Thoracic aorta (tissue), 2 donors: ENCODE measurements at places on chromosomes 2 and 18.

- no peak for DNase-seq
These were observed 1154.5 kb upstream of the CHAC2 start for GRCh38 chr2:52613064-52613463.

DNA sequence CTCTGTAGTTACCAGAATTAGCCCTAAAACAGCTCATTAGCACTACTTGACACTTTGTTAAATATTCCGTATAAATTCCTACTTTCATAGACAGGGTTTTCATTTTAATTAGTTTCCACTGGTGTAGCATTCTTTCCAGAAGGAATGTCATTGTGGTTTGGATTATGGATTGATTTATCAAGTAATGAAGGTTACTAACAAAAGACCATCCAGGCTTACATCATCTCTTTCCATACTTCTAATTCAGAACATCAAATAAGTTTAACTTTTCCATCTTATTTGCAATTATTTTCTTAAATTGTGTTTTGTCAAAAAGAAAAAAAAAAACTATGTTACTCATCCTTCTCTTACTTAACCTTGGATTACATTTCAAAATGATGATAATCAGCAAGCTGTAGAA, 231.8 kb upstream of the SPOPL start:
- DNase-seq = no peak

DNA sequence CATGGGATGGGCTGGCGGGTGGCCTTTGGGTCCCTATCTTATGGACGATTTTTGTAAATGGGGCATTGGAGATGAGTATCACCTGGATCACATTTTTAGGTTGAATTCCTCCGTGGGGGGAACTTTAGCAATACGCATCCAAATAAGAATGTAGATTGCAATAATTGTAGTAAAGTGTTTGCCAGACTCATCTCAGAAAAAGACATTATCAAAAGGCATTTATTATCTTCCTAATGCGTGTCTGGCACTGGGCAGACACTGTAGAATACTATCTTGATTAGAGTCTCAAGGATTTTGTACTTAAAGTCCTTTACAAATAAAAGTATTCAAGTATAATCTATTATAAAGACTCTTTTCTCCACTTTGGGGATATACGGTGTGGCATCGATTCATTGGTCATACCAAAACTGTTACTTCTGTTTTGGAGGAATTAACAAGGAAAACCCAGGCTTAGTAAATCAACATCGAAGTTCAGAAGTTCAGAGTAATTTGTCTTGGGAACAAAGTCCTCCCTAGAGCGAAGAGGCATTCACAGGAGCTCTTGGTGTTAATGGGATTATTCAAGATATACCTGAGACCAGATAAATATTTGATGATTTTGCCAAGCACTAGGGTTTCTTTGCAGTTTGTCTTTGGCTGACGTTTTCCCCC, 578 bp upstream of the ACKR3 start:
- no peak for DNase-seq

- no peak for DNase-seq
These were observed 1009.9 kb upstream of the CNTNAP5 start for GRCh38 chr2:123015186-123015585.

DNA sequence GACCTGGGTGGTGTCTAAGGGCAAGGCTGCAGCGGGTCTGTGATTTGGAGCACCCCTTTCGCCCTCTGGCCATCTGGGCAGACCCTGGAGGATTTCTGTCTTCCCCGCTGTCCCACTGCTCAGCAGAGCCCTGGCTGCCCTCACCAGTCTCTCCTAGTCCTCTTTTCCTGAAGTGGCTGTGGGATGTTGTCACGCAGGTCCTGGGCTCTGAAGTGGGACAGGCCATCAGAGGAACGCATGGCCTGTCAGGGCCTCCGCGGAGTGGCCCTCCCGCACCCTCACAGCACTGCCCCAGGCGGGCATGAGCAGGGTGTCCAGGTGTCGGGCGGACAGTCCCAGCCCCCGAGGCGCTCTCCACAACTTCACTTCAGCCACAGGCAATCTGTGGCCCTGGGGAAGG, 1.1 kb upstream of the TMEM185B start:
- DNase-seq = no peak

DNA sequence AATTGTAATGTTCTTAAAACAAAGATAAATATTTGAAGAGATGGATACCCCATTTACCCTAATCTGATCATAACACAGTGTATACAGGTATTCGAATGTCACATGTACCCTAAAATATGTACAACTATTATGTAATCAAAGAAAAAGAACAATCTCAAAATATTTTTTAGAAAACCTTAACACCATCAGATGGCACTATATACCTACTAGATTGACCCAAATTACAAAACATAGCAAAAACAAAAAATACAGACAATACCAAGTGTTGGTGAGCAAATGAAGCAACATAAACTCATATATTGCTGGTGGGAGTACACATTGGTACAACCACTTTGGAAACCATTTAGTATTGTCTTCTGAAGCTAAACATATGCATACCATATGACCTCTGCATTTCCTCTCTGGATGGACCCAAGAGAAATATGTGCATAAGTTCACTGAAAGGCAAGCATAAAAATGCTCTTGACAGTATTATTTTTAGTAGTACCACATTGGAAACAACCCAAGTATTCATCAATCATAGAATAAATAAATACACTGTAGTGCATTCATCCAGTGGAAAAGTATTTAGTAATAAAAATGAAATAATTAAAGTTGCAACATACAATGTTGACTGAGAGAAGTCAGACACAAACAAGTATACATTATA, 55.8 kb downstream of the GDF7 start:
- DNase-seq = no peak

DNA sequence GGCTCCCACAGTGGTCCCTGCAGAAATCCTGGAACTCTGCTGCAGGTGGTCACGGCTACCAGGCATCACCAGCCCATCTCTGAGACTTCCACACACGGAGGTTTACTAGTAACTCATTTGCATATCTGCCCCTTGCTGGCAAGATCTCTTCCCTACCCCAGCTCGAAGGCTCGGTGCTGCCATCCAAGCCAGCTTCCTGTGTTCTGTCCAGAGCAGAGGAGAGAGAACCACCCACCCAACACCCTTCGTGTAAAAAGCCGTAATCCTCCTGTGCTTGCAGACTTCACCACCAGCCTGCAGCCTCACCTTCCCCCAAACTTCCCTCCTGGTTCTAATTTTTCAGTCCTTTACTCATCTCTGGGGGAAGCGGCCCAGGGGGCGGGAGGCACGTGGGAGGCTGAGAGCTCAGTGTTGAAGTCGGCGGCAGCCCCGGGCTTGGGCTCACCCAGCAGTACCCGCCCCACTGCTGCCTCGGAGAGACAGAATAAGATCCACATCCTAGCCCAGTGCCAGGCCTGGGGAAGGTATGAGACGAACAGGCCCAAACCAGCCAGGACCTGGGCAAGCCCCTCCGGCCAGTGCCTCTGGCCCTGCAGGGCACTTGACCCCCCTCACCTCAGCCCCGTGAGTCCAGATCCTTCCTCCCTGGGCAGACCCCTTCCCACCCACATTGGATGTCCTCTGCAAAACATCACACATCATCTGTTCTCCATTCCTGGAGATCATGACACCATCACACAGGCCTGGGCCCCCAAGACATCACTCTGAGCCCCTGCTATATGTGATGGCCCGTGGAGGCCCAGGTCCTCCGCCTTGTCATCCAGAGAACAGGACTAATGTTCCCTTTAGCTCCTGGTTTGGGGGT, 145.8 kb upstream of the ID2 start:
- DNase-seq = no peak

DNA sequence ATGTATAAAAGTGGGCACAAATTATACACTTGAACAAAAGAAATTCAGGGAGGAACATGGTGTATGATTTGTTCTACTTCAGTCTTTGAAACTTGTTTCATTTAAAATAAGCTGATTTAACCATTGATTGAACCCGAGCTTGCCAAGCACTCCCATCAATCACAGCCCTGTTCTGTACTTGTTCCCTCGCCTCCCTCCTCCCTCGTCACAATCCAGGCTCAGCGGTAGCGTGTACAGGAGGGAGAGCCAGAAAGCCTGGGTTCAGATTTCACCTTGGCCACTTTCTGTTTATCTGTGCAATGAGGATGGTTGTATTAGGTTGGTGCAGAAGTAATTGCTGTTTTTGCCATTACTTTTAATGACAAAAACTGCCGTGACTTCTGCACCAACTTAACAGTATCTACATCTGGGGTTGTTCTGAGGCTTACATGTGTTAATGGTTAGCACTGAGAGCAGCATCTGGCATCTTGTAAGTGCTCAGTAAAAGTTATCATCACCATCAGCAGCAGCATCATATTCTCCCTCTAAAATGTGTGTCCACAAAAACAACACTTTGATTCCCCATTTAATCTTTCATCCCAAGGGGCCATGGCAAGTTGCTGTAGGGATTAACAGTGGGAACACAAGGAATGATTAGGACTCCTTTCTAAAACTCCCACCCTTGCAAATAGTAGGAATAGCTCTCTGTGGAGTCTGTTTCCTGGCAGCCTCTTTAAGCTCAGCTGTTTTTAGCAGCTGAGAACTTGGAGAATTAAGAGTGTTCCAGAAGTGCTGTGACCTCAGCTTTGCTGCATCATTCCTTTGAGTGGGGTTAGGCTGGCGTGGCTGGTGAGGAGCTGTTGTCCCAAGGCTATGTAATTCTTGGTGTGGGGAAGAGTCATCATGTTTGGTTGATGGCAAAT, 4.7 kb downstream of the DPYSL5 start:
- no peak for DNase-seq

- no peak for DNase-seq
These were observed 163.5 kb upstream of the FBXO11 start for GRCh38 chr2:48069769-48070168.

DNA sequence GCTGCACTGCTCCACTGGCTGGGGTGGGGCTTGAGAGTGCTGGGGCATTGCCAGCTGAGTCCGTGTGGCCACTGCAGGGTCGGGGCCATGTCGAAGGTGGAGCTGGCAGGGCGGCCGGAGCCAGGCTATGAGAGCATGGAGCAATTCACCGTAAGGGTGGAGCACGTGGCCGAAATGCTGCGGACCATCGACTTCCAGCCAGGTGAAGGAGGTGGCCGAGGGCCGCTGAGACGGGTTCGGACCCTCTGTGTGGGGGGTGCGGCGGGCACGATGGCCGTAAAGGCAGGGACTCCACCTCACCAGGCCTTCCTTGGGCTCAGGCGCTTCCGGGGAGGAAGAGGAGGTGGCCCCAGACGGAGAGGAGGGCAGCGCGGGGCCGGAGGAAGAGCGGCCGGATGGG, 2.1 kb downstream of the UCN start:
- DNase-seq = no peak

GRCh38 chr2:25302758-25303375, 38.9 kb downstream of the DNMT3A start:
- no peak for DNase-seq

DNA sequence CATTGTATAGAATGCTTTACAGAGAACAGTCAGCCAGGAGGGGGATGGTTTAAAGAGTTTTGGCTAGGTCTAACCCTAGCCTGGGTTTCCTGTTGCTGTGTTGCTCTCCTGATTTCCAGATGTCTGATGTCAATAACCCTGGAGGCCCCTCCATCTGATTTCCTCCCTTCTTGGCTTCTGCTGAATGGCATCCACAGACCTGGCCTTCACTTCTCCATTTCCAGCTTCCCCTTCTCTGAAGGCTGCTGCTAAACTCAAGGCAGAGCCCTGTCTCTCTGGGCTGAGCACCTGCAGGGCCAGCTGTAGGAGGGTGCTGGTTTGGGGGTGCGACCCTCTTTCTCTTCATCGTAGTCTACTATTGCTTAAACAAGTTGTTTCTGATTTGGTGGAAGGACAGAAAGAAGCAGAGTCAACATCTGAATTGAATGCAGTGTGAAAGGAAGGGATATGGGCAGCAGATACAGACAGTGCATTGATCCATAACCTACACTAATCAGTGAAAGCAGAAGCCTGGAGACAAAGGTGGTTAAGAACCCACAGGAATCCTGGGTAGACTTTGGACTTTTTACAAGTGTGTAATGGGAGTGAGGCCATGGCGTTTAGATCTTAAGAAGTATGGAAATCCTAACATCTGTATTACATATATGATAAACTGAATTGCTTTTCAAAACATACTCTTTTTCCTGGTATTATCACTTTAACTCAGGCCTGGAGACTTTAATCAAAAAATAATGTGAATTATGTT, 153.6 kb downstream of the HRH4 start:
- DNase-seq = no peak

DNA sequence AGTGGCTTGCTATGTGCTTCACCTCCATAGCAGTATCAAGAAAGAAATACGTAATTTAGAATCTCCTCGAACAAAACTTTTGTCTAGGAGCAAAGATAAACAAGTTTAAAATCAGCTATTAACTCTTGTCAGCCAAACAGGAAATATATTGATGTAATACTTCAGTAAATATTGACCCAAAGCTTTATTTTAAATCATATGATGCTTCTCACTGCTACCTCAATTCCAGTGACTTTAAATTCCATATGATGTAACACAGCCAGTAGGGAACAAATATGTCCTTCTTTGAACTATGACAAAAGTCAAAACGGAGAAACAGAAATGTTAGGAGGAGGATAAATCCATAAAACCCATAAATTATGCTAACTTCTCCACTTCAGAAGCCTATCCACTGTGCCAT, 7.2 kb downstream of the RNF103 start:
- DNase-seq = no peak

GRCh38 chr2:210727549-210727948, 171.2 kb downstream of the CPS1 start:
- DNase-seq = no peak

DNA sequence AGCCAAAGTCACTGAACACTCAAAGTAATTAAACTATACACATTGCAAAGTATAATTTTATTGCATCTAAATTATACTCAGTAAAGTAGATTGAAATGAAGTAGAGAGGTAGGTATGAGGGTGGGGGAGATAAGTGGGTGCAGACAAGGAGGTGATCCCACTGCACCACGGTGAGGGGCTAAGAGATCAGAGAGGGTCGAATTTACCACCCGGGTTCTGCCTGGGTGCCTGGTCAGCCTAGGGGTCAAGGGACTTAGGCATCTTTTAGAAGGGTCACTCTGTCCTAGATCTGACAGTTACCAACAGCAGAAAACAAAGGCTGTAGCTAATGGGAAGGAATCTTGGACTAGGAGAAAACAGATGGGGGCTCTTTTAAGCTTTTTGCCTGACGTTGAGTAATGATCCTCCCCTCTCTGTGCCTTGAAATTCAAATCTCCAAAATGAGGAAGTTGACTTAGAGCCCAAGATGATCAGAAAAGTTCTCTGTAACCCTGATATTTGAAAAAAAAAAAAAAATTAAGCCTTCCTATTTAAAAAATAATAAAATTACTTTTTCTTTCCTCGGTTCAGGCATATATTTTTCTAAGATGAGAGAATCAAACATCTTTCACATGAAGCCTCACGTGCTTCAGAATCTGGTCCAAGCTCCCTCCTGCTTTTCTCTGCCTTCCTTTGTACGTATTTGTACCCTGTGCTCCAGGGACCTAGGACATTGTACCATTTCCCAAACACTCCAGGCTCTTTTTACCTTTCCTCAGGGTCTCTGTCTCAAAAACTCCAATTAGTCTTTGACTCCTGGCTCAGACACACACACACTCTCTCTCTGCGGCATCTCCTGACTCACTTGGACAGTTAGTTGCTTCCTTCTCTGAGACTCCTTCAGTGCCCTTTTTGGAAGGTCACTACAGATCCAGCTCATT, 353.9 kb downstream of the CYRIA start:
- no peak for DNase-seq
